Stimulated activated CD8-positive, alpha-beta memory T cell treated with anti-CD3 and anti-CD28 coated beads, Interleukin-7, amount 100 ng/mL, for 1 hour (primary cell): ENCODE measurements at places on chromosomes 6 and 20.
A peak's percentile ranks its signal among the peaks of the same experiment; 100 is the strongest.

DNA sequence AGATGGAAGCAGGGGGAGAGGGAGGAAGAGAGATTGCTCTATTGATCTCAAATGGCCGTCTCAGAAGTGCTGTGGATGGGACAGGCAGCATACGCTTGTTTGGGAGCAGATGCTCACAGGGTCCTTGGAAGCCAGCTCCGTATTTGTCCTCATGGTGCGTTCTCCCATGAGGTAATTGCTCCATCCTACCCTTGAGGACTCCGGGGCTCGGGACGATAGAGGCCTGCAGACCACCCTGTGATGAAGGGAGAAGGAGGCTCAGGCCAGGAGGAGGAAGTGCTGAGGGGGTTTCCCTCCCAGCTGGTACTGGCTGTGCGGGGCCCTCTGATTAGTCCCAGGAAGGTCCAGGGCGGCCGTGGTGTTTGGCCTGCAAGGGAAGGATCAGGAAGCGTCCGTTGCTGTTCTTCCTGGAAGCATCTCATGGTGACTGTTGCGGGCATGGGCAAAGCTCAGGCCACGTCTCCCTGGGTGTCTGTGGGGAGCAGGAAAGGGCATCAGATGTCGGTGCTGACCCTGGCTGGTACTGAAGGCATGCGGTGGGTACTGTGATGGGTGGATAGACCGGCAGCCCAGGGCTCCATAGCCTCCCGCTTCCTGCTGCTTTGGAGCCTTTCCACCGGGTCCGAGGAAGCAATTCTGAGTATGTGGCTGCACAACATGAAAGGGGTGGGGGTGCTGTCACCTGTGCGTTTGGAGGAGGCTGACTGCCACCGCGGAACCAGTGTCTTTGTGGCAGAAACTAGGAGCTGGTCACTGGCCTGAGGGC is 158.3 kb downstream of the SYCP2 start:
- no peak for DNase-seq

DNA sequence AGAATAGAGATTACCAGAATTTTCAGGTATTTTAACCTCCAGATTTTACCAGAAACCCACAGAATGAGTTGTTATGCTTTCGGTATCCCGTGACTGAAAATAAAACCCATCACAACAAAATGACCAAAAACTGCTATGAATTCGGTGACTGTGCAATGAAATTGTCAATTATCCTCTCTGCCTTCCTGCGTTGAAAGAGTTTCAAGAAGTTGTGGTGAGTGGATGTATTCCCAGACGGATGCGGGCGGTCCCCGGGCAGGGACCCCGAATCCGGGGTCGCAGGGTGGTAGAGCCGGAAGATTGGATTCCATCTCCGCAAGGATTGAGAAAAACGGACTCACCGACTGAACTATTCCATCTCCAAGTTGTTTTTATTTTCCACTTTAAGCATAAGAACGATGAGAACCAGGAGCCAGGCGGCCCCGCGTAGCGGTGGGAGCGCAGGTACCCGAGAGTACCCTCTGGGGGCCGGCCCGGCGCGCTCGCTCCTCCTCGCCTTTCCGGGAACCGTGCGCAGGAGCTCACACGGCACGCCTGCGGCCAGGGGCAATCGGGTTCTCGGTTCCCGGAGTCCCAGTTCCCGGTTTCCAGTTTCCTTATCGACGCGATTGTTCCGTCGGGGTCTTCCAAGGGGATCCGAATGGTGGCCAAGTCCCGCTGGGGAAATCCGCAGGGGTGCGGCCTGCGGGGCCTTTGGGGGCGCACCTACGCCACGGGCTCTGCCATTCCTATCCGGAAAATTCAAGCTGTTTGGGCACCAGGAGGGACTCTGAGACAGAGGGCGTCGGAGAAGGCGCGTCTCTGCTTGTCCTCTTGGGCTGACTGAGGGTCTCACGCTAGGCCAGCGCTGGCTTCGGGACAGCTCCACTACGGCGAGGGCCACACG is 104.9 kb upstream of the PRDM1 start:
- no peak for DNase-seq

DNA sequence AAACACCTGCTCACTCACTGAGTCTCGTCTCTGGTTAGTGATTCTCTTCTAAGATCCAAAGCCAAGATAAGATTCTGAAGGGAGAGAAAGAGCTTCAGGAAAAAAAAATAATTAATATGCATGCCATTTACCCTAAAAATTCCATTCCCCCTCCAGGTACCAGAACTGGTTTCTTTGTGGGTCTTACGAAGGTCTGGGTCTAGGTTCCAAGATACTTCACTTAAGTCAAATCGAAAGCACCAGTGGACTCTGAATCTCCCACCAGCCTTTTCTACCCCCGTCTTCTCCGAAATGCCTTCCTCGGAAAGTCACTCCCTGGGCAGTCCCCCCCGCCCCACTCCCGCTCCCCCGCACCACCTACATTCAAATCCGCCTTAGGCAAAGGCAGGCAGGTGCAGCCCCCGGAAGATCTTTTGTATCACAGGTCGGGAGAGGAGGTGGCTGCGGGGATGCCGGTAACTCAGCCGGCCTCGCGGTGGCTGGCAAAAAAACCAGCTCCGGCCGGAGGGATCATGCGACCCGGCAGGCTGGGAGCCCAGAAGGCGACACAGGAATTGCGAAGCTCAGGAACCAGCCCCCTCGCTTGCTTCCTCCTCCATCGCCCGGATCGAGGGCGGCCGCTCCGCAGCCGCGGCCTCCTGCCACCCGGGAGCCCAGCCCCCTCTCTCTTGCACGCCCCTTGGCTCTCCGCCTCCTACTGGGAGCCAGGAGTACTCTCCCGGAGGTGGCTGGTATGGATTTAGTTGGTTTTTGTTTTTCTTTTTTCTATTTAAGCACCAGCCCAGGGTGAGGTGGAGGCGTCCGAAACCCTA is at the start of gene BCL2L1:
Gene BCL2L1 (minus strand): TSS at position 612 of the 812 bp plus-strand sequence. CDS start 650 bp downstream, outside the sequence.
- peak; percentile 36 for DNase-seq

GRCh38 chr6:57089265-57089664 is 723 bp upstream of the ZNF451 start:
- DNase-seq = no peak

- no peak for DNase-seq
These were observed 7.4 kb upstream of the PNRC1 start for GRCh38 chr6:89073014-89073620.

DNA sequence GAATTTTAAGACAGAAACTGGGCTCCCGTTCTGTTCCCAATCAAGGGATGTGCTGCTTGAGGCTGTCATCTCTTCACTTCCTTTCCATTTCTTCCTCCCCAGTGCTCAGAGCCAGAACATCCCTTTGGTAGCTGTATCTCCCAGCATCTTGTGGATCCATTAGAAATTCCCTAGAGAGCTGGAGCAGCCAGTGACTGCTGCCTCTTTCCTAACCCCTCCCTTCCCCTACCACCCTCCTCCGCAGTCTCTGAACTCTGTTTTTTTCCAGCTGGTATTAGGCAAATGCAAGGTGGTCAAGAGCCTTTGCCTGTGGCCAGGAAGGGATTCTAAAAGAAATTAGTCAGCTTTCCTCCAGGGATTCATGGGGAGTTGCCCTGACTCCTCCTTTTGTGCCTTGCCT is 208.0 kb downstream of the EYA2 start:
- DNase-seq = no peak

DNA sequence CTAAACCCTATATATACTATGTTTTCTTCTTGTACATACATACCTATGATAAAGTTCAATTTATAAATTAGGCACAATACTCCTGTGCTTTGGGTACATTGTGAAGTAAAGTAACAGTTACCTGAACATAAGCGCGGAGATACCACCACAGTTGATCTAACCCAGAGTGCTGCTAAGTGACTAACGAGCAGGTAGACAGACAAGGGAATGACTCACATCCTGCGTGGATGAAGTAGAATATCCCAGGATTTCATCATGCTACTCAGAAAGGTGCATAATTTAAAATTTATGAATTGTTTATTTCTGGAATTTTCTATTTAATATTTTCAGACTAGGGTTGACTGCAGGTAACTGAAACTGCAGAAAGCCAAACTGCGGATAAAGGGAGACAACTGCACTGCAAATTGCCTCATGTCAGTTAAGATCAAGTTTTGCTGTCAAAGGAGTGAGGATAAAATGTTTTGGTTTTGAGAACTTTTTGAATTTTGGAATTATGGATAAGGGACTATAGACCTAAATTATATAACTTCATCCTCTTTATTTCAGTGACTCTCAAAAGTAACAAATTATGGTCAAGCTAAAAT is 14.4 kb downstream of the MKKS start:
- no peak for DNase-seq

GRCh38 chr6:52965380-52965779 is 29.7 kb downstream of the GSTA4 start:
- DNase-seq = no peak

- DNase-seq = no peak
These were observed 123.0 kb downstream of the SLC16A10 start for GRCh38 chr6:111210194-111210728.

DNA sequence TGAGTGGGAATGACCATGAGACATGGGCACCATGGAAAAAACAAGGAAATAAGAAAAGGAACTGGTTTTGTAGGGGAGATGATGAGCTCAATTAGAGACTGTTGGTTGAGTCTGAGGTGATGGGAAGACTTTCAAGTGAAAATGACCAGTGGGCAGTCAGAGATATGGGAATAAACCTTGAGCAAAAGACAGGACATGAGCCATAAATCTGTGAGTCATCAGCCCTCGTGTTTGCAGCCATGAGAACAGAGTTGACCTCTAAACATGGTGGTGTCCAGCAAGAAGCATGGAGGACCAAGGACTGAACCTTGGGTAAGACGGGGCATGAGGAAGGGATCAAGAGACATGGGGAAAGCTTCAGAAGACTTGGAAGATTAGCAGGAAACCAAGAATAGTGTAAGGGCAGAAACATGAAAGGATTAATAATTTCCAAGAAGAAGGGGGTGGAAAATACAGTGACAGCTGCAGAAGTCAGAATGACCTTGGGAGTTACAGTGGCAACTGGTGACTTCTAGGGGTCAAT is 280.6 kb upstream of the PRDM1 start:
- DNase-seq = no peak
